Gastrocnemius medialis (tissue), 4 donors: ENCODE measurements at places on chromosomes 1 and 21.

DNA sequence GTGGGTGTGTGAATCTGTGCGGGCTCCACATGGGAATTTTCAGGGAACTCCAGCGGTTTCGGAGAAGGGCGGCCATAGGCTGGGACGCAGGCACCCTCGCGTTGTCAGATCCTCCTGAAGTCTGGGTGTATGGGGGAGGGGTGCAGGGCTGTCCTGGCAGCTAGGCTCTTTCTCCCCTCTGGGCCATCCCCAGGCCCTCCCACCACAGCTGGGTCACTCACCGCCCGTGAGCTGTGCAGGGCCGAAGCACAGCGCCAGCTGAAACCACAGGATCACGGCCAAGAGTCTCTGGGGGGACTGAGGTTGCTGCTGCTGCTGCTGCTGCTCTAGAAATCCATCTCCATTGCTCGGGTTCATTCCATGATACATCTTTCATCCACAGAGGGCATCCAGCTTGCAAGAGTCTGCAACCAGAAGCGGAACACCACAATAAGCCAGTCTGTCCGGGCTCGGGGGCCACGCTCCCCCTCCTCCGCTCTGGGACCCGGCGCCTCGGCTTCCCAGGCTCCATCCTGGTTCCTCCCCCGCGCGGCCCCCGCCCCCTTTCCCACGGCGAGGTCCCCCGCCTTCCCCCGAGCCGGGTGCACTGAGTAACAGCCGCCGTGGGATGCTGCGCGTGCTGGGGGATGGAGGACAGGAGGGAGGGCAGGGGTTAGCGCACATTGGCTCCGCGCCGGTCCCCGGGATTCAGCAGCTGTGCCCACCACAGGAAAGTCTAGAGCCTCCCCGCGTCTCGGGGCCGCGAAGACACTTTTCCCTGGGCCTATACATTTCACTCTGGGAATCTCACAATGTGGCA is 720 bp downstream of the SUSD4 start:
- H3K27me3 ChIP-seq: peaks cover 4% of the 10 kb centered on the region
- peaks cover 16% of the 10 kb centered on the region for H3K4me1 ChIP-seq
- H3K4me3 ChIP-seq: peak overlapping the region; percentile 56
- DNase-seq: no peak
- no peak overlapping the region for H3K27ac ChIP-seq

GRCh38 chr1:51302270-51302669 is 28.1 kb downstream of the TTC39A start:
- no peak for DNase-seq
- peaks cover 2% of the 10 kb centered on the region for H3K4me1 ChIP-seq
- no peaks in the 10 kb centered on the region for H3K36me3 ChIP-seq
- H3K4me3 ChIP-seq: no peak overlapping the region
- H3K27me3 ChIP-seq: no peaks in the 10 kb centered on the region
- no peak overlapping the region for H3K27ac ChIP-seq

GRCh38 chr1:198977909-198978308 is 339.1 kb downstream of the PTPRC start:
- H3K27me3 ChIP-seq: no peaks in the 10 kb centered on the region
- no peaks in the 10 kb centered on the region for H3K4me1 ChIP-seq
- H3K27ac ChIP-seq: no peak overlapping the region
- H3K36me3 ChIP-seq: no peaks in the 10 kb centered on the region
- no peak overlapping the region for H3K4me3 ChIP-seq

GRCh38 chr1:1157914-1158710 is 15.6 kb upstream of the TTLL10 start:
- H3K4me1 ChIP-seq: peaks cover 11% of the 10 kb centered on the region
- DNase-seq: peak; percentile 19
- H3K27ac ChIP-seq: peak overlapping the region; percentile 84
- peak overlapping the region; percentile 61 for H3K4me3 ChIP-seq
- no peaks in the 10 kb centered on the region for H3K36me3 ChIP-seq

- no peak for DNase-seq
- no peak overlapping the region for H3K4me3 ChIP-seq
Observed at GRCh38 chr1:109906160-109906838, 4.3 kb upstream of the CSF1 start.

DNA sequence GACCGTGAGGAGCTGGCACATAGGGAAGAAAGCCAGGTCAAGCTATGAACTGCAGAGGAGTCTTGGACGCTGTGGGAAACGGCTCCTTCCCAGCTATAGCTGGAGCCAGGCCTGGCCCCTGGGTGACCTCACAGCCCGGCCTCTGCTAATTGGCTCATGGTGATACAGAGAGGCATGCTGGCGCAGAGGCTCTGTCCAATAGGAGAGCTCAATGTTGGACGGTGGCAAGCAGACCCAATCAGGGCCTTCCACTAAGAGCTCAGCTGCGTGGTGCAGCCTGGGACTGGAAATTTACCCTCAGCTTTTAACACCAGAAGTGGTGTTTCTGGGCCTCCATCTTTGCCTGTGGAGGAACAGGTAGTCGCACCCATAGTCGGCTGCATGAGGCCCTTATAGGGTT is 64.4 kb upstream of the GRHL3 start:
- DNase-seq: no peak
- H3K4me1 ChIP-seq: no peaks in the 10 kb centered on the region
- no peaks in the 10 kb centered on the region for H3K36me3 ChIP-seq
- H3K4me3 ChIP-seq: no peak overlapping the region

DNA sequence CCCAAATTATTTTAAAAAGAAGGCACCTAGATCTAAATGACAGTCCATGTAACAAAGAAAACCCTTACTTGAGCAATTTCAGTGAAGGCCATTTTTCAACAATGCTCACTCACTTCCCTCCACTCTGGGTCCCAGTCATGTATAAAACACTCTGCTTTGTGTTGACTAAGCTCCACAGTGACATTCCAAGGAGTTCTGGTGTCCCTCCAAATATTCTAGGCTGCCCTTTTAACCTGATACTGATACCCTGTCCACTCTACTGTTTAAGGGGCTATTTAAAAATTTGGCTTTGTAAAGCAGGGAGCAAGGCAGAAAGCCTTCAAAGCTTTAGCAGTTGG is 73.6 kb downstream of the GNG12 start:
- no peak overlapping the region for H3K4me3 ChIP-seq
- H3K36me3 ChIP-seq: no peaks in the 10 kb centered on the region
- H3K27ac ChIP-seq: peak overlapping the region; percentile 75
- H3K27me3 ChIP-seq: no peaks in the 10 kb centered on the region
- H3K4me1 ChIP-seq: peaks cover 21% of the 10 kb centered on the region
- DNase-seq: no peak

DNA sequence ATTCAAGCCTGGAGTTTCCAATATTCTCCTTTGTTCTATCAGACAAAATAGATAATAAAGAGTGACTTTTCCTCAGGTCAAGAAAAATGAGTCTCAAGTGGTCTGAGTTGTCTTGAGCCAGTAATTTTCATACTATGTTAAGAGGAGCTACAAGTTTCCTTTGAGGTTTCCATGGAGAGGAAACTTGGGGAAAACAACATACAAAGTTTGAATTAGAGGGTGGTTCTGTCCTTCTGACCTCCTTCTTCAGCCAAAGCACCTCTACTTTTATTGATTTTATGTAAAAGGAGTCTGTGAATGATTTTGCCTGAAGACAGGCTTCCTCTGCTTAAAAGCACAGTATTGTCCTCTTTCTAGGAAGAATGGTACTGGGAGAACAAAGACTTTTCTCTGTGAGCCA is 497.2 kb upstream of the PKN2 start:
- no peaks in the 10 kb centered on the region for H3K4me1 ChIP-seq
- no peaks in the 10 kb centered on the region for H3K36me3 ChIP-seq
- no peak overlapping the region for H3K27ac ChIP-seq
- H3K27me3 ChIP-seq: no peaks in the 10 kb centered on the region
- DNase-seq: no peak

DNA sequence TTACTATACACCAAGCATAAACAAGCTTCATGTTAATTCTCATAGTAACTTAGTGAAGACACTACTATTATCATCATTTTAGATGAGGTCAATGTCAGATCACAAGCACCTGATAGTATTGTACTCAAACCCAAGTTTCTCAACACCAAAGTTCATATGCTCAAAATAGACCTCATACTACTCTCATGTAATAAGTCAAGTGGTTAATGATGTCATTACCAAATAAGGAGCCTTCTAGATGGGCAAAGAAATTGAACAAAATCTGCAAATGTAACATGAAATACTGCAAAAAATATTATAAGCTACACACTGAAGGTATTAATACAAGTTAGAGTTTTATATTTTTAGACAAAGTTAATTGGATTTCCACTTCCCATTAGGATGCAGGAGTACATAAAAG is 144.0 kb upstream of the CHRM3 start:
- H3K27ac ChIP-seq: no peak overlapping the region
- DNase-seq: no peak
- H3K4me1 ChIP-seq: no peaks in the 10 kb centered on the region
- H3K36me3 ChIP-seq: no peaks in the 10 kb centered on the region
- H3K27me3 ChIP-seq: no peaks in the 10 kb centered on the region

GRCh38 chr1:56573311-56573710 is 6.1 kb downstream of the PLPP3 start:
- no peak for DNase-seq
- peak overlapping the region; percentile 84 for H3K4me3 ChIP-seq
- H3K4me1 ChIP-seq: peaks cover 73% of the 10 kb centered on the region

DNA sequence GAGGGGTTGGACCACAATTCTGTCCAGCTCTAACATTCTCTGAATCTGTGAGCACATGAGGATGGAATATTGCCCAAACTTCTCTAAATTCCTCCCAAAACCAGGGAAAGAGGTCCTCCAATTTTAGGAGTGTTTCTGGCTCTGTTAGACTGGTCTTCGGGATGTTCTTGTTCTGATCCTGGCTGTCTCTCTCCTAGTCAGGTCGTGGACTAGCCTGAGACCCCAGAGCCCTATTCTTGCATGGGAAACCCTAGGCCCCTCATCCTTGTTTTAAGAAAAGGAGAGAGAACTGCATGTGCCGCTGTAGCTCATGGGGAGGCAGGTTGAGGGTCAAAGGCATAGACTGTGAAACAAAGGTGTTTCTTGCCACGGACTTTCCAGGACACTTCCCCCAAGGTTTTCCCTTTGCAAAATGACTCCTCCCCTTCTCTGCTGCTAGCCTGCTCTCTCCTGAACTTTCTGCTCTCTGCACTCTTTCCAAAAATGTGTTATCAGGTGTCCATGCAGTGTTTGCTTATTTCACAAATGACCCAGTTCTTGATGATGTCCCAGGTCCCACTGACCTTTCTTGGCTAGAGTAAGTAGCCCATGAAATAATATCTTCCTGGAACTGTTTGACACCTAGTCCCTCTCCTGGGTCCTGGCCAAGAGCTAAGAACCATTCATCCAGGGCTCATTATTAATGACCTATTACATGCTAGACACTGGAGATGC is 29.3 kb upstream of the RD3 start:
- H3K4me1 ChIP-seq: no peaks in the 10 kb centered on the region
- H3K4me3 ChIP-seq: no peak overlapping the region
- no peak overlapping the region for H3K27ac ChIP-seq
- H3K36me3 ChIP-seq: no peaks in the 10 kb centered on the region

- DNase-seq: no peak
- peaks cover 22% of the 10 kb centered on the region for H3K27me3 ChIP-seq
- H3K36me3 ChIP-seq: no peaks in the 10 kb centered on the region
- H3K4me1 ChIP-seq: no peaks in the 10 kb centered on the region
- H3K27ac ChIP-seq: peak overlapping the region; percentile 31
Observed at GRCh38 chr21:44496564-44497550, 41.5 kb downstream of the LRRC3 start.

GRCh38 chr21:42409366-42409765 is 5.7 kb downstream of the UBASH3A start:
- DNase-seq: no peak
- no peaks in the 10 kb centered on the region for H3K4me1 ChIP-seq
- no peak overlapping the region for H3K4me3 ChIP-seq
- H3K27ac ChIP-seq: no peak overlapping the region

DNA sequence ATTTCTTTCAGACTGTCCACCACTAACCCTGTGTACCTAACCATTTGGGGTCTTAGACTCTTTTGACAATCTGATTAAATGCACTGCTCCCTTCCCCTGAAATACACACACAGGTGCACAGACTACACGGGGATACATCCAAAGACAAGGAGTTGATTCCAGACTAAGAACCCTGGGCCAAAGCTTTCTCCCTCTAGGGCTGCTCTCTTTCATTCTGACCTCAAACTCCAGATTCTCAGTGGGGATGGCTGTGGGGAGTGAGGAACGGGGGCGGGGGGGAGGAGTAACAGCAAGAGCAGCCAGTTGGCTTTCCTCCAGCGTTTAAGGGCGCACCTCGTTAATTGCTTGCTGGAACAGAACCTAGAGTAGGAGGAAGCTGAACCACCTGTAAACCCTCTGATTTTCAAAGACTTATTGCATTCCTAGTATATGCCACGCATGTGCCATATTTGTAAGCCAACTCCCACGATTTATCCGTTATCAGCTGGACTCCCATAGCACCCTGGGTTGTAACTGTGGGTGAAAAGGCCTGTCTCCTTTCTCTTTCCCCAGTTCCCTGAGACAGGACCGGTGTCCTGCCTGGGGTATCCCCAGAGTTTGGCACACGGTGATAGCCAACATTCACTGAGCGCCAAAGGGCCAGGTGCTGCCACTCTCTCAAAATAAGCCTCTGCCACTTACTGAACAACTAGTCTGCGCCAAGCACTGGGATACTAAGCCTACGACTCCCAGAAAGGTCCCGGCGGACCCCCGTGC is 920 bp downstream of the MTHFR start:
- DNase-seq: no peak
- H3K27me3 ChIP-seq: no peaks in the 10 kb centered on the region
- H3K4me1 ChIP-seq: peaks cover 60% of the 10 kb centered on the region
- peak overlapping the region; percentile 92 for H3K27ac ChIP-seq

DNA sequence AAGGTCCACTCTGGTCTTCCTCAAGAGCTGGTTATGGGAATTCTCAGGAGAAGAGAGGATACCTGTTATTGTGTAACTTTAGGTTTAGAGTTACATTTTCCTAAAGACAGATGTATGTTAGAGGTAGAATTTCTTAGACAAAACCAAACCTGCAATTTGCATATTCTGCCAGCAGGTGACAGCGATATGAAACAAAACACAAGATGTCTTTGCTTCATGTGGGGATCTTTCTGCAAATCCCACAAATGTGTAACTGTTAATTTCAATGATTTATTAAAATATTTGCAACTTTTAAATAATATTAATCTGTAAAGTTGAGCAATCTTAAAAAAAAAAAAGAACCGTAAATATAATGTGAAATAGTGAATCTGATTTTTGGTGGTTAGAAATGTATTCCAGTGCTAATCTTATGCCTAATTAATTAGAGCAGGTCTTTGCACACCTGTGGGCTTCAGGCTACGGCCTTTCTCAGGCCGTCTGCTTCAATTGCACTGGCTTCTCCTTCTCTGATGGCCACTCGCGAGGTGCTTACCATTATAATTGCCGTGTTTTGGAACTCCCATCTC is 33.4 kb downstream of the FAM78B start:
- no peaks in the 10 kb centered on the region for H3K4me1 ChIP-seq
- no peaks in the 10 kb centered on the region for H3K27me3 ChIP-seq
- H3K4me3 ChIP-seq: no peak overlapping the region
- no peak for DNase-seq
- no peaks in the 10 kb centered on the region for H3K36me3 ChIP-seq
